Head of caudate nucleus (tissue), 42 donors: ENCODE measurements at places on chromosomes 4 and X.

DNA sequence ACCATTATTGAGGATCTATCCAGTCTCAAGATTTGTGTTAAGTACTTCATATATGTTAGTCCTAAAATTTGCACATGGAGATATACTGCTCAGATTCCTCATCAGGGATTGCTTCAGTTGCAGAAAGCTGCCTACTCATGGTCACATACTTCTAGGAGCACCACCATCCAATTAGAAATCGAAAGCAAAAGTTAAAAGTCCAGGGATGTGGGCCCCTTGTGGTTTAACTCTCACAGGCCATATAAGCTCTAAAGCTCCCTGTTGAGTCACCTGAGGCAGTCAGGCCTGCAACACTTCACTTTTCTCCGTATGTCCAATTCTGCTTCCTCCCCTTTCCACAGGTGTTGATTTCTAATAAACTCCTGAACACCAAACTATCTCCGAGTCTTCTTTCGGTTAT, 84.2 kb downstream of the CNOT6L start:
- DNase-seq = no peak

DNA sequence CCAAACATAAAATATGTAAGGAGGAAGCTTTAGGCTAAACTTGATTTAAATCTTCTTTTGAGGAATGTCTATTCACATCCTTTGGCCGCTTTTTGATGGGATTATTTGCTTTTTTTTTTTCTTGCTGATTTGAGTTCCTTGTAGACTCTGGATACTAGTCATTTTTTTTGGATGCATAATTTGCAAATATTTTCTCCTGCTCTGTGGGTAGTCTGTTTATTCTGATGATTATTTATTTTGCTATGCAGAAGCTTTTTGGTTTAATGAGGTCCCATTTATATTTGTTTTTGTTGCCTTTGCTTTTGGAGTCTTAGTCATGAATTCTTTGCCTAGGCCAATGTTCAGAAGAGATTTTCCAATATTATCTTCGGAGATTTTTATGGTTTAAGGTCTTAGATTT, 144.9 kb downstream of the MAGEC2 start:
- no peak for DNase-seq

DNA sequence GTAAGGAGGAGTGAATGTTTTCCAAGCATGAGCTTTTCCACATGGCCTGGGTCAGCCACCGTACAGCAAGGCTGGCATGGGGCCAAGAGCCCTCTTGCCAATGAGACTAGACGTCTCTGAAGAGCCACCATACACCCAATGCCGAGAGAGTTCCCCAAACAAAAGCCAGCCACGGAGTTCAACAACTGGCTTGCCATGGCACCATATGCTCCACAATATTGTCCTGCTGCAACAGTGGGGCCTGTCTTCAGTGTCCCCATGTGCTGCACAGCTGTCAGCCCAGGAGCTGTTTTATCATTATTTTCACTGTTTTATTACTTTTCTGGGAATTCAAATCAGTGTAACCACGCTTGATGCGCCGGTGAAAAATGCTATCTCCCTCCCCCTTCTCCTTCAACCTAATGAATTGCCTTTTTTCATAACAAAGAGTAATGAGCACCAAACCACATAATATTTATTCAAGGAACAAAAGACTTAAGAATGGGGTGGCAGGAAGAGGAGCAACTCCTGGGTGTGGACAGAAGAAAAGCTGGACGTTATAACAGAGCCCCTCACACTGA, 18.4 kb downstream of the MAML3 start:
- DNase-seq = peak; percentile 62

DNA sequence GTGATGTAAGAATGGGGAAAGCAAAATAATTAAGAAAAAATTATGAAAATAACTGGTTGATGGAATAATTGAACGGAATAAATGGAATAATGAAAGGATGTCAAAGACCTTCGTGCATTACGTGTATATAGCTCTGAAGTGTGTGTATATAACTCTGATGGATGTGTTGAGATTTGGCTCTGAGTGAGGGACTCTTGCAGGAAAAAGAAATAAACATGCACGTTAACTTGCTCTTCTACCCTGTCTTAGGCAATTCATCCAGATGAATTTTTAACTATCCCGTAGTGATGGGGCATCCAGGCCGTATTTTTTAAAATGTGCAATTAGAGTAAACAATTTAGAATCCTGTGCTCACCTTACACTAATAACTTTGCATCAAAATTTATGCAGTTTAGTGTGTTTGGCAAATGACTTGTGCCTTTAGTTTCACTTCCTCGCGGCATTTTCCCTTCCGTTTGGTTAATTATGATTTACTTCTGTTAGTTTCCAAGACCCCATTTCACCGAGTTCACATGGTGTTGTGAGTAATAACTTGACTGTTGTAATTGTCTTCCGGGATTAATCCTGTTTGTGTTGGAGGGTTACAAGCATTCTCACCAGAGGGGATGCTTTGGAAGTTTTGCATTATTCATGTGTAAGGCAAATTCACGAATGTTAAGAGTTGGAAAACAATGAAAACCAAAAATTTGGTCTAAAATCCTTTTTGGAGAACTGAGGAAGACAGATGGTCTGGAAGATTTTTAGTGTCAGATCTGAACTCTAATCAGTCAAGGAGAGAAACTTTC, 256.5 kb upstream of the FAT1 start:
- no peak for DNase-seq

DNA sequence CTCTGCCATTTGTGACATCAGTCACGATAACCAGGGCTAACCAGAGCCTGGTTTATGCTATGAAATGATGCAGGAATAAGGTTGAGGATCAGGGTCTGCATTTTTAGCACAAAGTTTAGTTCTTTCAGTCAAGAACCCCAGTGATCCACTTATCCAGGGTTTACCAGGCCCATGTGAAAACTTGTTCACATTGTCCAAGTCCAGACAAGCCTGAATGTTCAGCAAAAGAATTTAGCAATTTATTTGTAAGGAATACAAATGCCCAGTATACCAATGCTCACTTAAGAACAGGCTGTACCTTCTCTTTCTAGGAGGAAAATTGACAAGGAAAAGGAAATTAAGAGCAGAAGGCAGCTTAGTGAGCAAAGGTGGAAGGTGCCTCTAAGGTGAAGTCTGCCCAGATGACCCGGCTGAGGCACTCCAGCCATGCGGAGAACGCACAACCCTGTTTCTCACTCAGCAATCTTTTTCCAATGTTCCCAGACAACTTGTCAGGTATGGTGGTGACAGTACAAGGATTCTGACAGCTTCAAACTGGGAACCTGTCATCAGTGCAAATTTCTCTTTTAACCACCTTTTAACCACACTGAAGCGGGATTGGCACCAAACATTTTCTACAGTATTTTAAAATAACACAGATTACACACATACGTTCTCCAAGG, 54.0 kb downstream of the TBC1D9 start:
- DNase-seq = no peak

DNA sequence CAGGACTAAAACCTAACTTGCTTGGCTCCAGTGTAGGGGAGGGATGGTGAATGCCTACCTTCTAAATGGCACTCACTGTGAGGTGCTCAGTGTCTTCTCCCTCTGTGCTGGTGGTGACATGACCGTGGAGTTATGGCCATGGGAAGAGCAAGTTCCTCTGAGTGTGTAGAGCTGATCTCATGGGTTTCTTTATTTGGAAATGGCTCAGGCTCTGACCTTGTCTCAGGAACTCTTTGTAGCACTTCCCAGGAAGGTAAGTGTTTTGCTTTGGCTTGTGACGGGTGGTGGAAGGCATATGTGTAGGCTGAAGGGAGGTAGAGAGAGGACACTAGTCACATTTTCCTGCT, 6.4 kb downstream of the MSN start:
- no peak for DNase-seq

DNA sequence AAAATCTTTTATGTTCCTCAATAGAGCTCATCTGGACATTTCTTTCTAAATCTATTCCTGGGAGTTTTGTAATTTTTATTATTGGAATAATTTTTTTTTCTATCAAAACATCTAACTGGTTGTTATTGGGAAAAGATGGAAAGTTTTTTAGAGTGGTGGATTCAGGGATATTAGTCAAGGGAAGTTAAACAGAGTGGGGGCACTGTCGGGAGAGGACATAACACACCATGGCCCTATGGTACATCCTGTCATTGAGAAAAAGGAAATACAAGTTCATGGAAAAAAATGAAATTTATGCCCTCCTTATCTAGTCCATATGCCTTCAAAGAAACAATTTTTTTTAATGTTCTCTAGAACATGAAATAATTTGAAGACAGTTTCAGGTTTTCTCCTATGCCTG, 96.3 kb upstream of the TSPAN5 start:
- DNase-seq = no peak

GRCh38 chr4:27003642-27004113, 143.0 kb downstream of the STIM2 start:
- no peak for DNase-seq

DNA sequence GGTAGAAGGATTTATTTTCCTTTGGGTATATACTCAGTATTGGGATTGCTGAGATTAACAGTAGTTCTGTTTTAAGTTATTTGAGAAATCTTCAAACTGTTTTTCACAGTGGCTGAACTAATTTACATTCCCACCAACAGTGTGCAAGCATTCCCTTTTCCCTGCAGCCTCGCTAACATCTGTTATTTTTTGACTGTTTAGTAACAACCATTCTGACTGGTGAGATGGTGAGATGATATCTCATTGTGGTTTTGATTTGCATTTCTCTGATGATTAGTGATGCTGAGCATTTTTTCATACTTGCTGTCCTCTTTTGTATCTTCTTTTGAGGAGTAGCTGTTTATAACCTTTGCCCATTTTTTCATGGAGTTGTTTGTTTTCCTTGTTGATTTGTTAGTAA, 457.8 kb downstream of the TRAM1L1 start:
- DNase-seq = no peak

GRCh38 chr4:37225778-37226177, 18.8 kb upstream of the NWD2 start:
- DNase-seq = no peak

DNA sequence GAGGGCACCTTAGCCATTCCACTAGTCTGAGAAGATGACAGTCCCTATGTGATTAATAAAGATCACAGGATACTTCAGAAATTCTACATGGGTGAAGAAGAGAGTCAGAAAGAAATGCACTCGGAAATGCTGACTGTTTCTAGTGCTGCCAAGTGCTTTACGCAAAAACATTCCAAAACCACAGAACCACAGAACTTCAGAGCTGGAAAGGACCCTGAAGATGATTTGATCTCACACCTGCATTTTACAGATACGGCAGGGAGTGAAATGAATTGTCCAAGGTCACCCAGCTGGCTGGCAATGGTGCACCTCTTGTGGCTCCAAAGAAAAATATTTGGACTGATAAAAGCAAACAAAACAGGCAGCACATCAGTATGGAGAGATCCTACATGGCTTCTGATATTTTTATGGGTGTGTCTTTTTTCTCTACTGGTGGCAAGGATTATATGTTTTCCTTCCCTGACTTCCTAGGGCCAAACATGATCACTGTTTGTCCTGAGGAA, 115.9 kb downstream of the MAML3 start:
- DNase-seq = no peak

GRCh38 chr4:4386296-4386735, 586 bp upstream of the NSG1 start:
- DNase-seq = peak; percentile 47

DNA sequence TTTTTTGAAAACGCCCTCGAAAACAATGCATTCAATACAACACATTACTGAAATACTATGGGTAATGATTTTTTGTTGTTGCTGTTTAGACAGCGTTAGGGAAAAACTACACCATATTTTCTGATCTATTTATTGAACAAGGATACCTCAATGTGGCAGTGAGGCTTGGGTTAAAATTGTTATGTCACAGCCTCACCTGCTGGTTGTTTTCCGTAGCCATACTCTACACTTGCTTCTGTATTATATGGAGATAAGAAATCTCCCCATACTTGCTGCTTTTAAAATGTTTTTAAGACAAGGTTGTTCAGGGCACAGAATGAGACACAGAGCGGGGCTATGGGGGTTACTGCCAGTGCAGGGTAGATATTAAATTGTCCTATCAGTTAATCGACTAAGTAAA, 221.6 kb upstream of the FTHL17 start:
- DNase-seq = no peak

- DNase-seq = no peak
Measured at GRCh38 chrX:20244931-20245330, 21.8 kb downstream of the RPS6KA3 start.

GRCh38 chrX:31057691-31058090, 14.2 kb downstream of the FTHL17 start:
- no peak for DNase-seq

- DNase-seq = no peak
Measured at GRCh38 chrX:78111140-78111931, 7.3 kb downstream of the PGK1 start.

DNA sequence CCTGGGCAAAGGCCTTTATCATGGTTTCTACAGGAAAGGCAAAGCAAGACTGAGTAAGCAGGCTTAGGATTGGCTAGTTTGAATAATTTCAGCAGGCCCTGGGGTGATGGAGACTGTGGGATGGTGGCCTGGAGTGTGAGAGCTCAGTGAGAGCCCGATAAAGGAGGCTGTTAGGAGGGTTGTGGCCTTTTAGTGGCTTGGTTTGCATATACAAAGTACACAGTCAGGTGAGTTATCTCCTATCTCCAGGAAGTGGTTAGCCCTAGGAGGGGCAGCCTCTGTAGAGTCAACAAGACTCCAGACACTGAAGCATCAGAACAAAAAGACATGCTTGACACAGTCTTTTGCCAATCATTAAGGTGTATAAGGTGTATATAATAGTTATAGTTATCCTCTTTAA, 157.2 kb downstream of the CFAP299 start:
- DNase-seq = no peak

DNA sequence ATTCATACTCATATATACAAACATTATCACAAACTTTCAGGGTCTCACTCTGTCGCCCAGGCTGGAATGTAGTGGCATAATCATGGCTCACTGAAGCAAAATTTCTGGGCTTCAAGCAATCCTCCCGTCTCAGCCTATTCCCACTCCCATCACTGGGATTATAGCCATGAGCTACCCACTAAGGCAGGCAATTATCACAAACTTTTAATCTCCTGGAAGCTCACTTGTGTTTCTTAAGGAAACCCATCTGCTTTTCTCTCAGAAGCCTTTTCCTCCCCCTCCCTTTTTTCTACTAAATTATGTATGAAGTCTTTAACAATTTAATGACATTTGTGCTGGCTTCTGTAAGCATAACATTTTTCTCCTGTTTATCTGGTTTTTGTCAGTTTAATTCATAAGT, 170.5 kb downstream of the AREG start:
- no peak for DNase-seq

DNA sequence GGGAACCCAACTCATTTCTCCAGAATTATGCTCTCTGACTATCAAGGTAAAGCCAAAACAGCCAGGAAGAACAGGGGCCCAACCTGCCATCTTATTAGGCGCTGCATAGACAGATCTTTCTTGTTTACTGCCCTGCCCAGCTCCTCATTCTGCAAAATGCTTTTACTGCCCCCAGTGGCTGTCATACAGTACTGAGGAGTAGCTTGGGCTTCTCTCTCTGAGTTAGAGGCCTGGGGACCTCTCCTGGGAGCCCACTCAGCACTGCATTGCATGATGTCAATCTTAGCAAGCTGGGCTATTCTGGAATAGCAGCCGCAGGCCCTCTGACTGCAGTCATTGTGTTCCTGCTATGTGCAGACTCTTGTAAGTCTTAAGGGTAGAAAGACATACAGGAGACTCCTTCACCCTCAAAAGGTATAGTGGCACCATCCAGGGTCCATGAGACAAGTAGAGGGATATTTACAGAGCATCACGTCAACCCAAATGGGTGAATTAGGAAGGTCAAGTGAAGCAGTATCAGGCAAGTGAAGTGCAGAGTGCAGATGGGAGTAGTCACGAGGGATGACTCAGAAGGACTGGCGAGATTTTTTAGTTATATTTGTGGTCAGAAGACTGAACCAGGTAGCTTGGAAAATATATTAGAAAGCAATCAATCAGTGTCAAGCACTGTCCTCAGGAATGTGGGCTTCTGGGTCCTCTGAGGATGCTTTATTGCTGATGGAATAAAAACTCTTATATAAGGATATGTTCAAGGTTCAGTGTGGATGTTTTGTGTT, 294.1 kb upstream of the SFRP2 start:
- no peak for DNase-seq
